ENCODE measurements at places on chromosomes 13 and 19. TPM values are rescaled to one million over a fixed set of nuclear protein-coding genes. Genes with fewer than 3 reads are reported as not detected.

- DNase-seq = no peak
Measured at GRCh38 chr19:8148410-8149260, 757 bp downstream of the FBN3 start.

Gene SHC2
- 3.3 TPM for total RNA-seq

Gene SLC10A2
- not detected for total RNA-seq

DNA sequence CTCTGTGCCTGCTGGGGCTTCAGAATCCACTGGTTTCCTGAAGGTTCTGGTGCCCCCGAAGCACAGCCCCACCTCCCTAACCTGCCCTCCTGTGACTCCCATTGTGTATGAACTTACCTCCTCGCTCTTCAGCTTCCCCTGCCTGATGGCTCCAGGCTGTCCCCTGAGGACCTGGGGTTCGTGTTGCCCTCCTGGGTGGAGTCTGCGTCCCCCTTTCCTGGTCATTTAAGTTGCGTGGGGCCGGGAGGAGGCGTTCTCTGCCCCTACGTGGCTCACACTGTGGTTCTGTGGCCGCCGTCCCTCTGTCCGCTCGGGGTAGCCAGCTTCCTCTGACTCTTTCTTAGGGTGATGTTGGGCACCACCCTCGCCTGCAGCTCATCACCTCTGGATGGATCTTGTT lies 13.9 kb downstream of the TFDP1 start:
- DNase-seq = no peak

Data from uterus (tissue), 4 donors.